ENCODE measurements at places on chromosomes 7 and 10.
A peak's percentile ranks its signal among the peaks of the same experiment; 100 is the strongest.

- no peak for DNase-seq
Measured at GRCh38 chr7:30907527-30908267, 4.0 kb upstream of the AQP1 start.

DNA sequence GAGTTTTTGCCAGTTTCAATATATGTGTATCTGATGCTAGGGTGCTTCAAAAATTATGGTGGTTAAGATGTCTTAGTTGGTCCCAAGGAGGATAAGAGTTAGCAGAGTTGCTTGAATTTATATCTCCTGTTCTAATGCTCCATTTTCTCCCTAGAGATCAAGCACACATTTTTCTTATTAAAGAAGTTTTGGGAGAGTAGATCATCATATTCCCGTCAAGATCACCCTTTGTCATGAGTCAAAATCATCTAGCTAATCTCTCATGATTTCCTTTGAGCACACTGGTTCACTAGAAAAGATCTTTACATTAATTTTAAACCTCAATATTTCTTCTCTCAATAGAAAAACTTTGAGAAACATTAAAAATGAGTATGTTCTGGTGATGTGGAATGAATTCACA, 429.9 kb upstream of the SEMA3A start:
- no peak for DNase-seq

- DNase-seq, result no peak
Measured at GRCh38 chr7:30202671-30203070, 67.9 kb downstream of the MTURN start.

- no peak for DNase-seq
Measured at GRCh38 chr7:98189559-98189958, 21.7 kb upstream of the BHLHA15 start.

- DNase-seq, result no peak
Measured at GRCh38 chr7:15556339-15557105, 5.3 kb downstream of the AGMO start.

GRCh38 chr10:48543182-48543844, 61.6 kb downstream of the ARHGAP22 start:
- no peak for DNase-seq

- no peak for DNase-seq
Measured at GRCh38 chr10:69407621-69408301, 9.0 kb downstream of the TACR2 start.

DNA sequence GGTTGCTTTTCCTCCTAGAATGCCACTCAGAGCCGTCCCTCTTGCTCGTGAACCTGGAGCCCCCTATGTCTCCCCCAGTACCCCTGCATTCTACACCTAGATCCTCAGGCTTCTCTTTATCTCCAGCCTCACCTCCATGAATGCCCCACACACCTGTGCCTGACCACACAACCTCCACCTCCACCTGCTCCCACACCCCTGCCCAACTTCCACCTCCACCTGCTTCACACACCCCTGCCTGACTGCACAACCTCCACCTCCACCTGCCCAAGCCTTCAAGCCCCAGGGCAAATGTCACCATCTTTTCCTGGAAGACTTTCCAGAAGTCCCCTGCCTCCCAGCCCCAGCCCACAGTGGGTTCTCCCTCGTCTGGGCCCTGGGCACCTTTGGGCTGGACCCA, 6.9 kb upstream of the LFNG start:
- no peak for DNase-seq

- peak; percentile 51 for DNase-seq
Measured at GRCh38 chr7:106057962-106058927, 53.9 kb downstream of the SYPL1 start.

DNA sequence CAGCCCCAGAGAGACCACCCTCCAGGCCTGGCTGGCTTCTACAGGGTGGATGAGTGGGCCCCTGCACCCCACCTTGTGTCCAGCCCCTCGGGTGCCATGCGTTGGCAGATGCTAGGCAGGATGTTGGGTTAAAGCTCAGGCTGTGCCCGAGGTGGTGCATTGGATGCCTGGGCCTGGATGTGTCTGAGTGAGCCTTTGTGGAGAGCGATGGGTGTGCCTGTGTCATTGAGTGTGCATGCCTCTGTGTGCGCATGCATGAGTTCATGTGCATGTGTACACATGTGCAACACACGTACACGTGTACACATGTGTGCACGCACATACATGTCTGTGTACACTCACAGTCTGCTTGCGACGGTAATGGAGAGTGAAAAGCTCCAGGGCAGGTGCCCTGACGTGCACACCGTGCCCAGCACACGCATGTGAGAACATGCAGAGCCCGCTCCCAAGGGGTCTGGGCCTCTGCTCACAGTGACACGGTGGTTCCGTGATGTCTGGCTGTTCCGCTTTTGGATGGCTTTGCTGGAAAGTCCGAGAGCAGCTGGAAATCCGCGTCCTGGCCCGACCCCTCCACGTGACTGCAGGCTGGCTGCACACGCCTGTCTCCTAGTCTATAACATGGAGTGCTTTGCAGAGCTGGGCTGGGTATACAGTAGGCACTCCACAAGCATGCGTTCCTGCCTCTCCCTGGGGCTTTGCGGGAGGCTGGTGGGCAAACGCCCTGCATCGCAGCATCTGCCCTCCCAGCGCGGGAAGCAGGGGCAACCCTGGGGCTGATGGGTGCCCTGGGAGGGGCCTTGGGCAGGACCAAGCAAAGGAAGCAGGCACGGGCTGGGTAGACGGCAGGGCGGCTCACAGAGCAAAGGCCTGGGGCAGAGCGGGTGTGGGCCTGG, 36.9 kb downstream of the ELFN1 start:
- no peak for DNase-seq

Measured in frontal cortex (tissue), 4 donors.